ENCODE measurements at places on chromosomes 2 and 18.

DNA sequence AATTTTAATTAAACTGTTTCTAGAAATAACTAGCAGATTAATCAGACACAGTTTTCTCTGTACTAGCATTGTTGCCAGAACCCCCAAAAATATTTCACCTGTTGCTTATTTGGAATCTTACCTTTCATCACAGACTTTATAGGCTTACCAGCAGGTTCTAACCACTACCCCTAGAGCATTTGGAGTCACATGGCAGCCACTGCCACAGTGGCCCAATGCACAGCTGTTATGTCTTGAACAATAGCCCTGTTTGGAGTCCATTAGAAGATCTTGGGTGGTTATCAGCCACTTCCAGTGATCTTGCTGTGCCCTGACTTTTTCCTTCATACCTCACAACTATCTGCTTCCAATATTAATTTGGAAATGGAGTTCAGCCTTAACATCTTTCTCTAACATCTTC lies 186.2 kb upstream of the TANK start:
- no peak for DNase-seq

DNA sequence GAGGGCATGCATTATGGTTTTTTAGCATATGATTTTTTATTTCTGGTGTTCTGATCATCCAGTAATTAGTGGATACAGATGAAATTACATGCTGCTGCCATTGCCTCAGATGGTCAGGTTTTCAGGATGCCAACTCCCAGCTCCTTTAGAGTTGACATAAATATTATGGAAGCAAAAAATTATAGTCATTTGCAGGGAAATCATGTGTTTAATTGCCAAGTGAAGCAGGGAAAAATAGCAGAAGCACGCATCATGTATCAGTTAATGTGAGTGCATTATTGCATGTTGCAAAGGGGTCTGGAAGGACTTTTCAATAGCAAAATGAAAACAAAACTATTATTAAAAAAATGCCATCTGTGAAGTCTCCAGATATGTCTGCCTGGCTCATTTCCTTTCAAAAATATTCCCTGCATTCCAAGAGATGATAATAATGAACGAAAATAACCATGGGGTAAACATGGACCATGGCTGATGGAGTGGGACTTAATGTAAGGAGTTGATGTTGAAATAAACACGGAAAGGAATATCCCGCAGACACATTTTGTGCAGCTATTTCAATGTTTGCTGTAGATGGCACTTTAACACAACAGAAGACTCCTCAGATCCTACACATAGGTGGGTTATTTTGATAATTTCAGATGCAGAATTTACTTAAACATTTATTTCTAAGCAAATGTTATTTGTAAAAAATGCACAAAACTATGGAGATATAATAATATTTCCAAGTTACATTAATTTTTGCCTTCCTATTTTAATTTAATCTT lies 87.7 kb upstream of the DYNAP start:
- DNase-seq = no peak

DNA sequence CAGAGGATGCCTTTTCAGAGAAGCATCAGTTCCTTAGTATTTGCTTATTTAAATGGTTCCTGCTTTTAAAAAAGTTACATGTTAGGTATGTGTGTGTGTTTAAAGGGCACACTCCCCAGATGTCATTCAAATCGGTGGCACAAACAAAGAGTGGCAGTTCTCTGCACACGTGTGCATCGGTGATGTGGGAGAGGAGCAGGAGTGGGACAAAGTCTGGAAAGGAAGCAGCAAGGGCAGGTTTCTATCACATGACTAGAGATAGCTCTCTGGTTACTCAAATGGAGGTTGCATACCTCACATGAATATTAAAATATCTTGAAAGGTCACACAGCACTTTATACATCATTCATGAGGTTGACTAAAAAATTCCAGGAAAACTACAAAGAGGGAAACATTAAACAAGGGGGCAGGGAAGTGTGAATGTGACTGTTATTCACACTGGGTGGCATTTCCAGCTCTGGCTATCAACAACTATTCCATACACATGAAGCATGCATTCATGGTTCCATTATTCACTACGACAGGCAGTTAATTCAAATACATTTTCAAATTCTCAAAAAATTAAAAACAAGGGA lies 64.7 kb downstream of the SEPTIN10 start:
- no peak for DNase-seq

- no peak for DNase-seq
Measured at GRCh38 chr2:185835974-185836373, 97.4 kb downstream of the FSIP2 start.

GRCh38 chr2:26471766-26472706 lies 5.9 kb downstream of the OTOF start:
- no peak for DNase-seq

- no peak for DNase-seq
Measured at GRCh38 chr2:138713504-138713903, 66.7 kb downstream of the NXPH2 start.

DNA sequence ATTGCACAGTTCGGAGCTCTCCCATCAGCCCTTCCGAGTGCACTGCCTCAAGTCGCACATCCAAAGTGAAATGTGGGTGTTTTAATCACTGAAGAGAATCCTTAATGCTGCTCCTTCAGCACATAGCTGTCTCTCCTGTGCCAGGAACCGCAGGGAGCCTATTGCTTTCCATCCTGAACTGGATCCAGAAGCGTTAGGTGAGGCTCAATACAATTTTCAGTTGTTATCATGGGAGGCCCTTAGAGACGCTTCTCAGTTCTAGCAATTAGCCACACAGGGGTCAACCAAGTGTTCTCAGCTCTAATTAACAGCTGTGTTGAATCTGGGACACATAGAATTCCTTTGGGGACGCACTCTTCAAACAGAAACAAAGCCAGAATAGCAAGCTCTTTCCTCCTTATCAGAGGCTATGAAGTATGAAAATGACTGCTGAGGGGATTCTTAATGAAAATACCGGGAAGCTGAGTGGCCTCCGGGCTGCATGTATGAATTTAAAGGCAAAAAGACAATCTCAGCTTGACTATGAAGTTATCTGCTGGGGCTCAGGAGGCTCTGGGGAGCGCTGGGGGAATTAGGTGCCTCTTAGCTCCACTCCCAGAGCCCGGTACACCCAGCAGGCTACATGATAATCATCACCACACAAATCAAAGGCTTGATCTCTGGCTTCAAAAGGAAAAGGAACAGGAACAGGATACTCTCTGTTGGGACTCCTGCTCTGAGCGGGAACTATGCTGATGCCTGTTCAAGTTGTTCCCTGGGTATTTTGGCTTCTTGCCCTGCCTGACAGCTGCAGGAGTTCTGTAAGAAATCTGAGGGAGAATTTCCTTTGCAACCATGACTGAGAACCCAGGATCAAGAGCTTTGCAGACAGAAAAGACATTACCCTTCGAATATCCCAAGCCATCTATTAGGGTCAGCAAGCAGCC lies 55.4 kb upstream of the NCOA1 start:
- DNase-seq = peak; percentile 15

- DNase-seq = peak; percentile 38
Measured at GRCh38 chr2:113282747-113283533, 4.2 kb upstream of the PAX8 start.

- no peak for DNase-seq
Measured at GRCh38 chr2:191404568-191404991, 159.4 kb downstream of the MYO1B start.

DNA sequence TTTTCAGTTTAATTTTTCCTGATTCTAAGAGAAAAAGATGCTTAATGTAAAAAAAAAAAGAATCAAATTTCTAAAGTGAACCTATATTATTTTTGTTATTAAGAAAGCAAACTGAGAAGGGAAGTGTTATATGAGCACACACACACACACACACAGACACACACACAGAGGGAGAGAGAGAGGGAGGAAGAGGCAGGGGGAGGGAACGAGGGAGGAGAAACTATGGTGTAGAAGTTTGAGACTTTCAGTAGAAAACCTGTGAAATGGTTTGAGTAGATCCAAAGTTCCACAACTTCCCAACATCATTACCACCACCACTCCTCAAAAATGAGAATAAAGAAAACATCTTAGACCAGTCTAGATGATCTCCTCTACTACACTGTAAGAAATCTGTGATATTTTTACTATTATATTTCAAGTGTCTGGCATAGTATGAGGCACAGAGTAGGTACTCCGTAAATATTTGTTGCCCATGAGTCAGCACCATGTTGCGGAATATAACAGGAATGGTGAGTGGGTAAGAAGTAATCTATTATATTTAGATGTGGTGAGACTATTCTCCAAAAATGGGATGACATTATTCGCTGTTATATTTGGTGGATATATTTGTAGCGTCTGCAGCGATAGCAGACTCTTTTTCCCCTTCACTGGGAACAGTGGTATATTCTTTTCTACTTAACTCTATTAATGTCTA lies 149.4 kb upstream of the DNMT3A start:
- DNase-seq = no peak

- DNase-seq = no peak
Measured at GRCh38 chr2:240628507-240628807, 3.2 kb downstream of the GPR35 start.
